ENCODE measurements at places on chromosomes 7 and 10. TPM values are rescaled to one million over a fixed set of nuclear protein-coding genes. Genes with fewer than 3 reads are reported as not detected.

DNA sequence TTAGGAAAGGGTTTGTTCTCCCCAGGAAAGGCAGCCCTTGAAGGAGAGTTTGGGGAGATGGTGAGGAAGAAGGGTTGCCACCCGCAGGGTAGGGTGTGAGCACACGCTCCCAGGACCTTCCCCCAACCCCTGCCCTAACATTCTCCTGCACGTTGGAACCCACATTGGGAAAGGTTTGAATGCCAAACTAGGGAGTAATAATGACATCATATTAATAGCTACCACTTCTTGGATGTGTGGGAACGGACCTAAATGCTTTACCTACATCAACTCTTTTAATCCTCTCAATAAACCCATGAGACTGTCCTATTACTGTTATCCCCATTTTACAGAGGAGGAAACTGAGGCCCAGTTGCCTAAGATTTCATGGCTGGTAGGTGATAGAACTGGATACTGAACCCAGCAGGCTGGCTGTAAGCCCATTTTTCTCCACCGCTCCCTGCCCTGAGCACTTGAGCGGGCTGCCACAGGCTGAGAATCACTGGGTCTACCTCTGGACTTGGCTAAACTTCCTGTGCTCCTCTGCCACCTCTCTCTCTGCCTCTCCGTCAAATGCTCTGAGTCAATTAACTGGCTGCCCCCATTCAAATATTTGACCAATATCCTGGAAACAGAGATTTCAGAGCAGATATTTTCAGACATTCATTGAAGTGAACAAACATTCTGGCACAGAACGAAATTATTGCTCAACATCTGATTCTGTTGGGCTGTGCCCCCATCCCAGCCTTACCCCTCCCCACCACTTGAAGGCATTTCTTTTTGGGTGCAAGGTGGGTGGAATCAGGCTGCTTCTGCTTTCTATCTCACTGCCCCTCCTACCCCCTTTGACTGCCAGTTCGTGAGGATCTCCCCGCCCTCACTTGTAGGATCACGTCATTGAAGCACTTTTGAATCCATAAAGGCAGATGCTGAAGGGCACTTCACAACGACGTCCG, 129.7 kb downstream of the C10orf105 start:
- DNase-seq = no peak

The ZNF32 gene
- total RNA-seq = 72.7 TPM

GRCh38 chr10:129445436-129446182, 21.4 kb upstream of the MGMT start:
- DNase-seq = no peak

GRCh38 chr10:128047991-128048818, 78.0 kb downstream of the MKI67 start:
- no peak for DNase-seq

The CDH23 gene
- total RNA-seq = 0.07 TPM

DNA sequence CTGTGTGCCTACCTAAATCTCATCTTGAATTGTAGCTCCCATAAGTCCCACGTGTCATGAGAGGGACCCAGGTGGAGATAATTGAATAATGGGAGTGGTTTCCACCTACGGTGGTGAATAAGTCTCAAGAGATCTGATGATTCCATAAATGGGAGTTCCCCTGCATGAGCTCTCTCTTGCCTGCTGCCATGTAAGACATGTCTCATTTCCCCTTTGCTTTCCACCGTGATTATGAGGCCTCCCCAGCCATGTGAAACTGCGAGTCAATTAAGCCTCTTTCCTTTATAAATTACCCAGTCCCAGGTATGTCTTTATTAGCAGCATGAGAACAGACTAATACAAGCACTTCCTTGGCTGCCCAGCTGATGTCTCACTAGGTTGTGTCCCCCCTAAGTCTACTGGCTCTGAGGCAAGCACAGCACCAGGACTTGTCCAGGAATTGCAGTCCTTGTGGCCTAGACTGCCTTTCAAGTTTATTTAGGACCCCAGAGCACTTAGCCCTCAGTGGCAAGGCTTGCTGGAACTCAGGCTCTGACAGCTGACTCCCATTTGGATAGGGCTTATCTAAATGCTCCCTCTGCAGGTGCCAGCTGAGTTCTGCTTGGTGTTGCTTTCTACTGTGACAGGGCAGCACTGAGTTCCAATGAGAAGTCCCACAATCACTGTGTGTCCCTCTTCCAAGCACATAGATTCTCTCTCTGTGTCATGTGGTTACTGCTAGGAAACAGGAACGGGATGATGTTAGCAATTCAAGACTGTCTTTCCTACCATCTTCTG, 59.0 kb upstream of the TAS2R16 start:
- DNase-seq = no peak
